Effector memory CD4-positive, alpha-beta T cell (primary cell): ENCODE measurements at places on chromosomes 3 and 15.

DNA sequence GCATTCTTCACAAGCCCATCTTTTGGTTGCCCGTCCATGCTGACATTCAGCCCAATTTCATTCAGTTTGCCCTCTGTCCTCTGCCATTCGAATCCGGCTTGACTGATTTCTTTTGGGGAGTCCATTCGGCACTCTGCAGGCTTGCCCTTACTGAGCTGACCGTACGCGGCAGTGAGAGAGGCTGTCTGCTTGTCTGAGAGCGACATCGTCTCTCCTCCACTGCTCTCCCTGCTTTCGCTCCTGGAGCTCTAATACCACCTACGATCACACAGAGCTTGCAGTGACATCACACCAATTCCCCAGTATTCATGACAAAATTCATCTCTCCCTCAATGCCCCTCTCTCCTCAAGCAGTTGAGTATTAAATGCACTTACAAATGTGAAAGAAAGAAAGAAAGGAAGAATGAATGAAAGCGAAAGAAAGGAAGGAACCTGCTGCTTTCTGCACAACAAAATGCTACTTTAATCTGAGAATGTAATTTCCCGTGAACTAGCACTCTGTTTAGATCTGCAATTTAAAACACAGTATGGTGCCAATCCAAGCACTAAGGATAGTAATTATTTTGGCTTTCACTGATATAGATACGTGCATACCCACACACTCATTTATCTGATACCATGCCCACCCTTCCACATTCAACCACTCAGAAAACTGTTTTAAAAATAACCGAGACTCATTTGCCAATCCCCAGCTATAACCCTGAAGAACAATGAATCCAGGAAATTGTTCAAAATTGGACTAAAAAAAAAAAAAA lies 89.5 kb downstream of the DHX30 start:
- DNase-seq: no peak

DNA sequence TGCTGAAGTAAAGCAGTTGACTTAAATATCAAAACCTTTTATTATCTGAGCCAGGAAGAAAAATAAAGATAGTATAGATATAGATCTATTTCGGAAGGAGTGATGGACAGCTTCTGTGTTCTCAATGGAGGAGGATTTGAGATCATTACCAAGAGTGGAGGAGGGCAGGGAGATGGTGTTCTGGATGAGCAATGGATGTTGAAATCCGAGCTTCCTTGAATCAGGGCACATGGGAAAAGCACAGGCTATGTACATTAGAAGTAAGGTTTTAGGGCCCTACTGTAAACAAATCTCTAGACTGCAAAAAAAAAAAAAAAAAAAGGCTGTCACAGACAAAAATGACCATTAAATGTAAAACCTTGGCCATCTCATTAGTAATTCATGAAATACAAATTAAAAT lies 43.2 kb downstream of the GTPBP8 start:
- no peak for DNase-seq

DNA sequence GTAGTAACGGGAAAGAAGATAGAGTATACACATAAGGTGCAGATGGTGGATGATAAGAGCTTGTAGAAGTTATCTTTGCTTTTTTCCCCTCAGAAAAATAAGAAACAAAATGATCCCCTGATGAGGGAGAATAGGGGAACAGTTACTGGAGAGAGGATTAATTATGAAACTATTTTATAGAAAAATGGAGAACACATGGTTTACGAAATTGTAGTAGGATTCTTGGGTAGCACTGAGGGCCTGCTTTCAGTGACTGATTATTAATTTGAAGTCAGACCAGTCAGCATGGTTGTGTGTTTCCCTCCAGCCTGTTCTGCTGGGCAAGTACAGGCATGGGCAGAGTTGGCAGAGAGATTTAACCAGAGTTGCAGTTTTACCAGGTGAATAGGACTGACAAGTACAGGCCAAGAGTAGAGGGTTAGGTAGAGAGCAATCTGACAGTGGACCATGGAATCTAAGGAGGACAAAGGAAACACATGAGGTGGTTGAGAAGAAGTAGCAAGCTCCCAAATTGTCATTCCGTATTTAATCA lies 5.9 kb downstream of the SLC49A4 start:
- DNase-seq: no peak

GRCh38 chr3:189967254-189967865 lies 153.3 kb downstream of the P3H2 start:
- DNase-seq: no peak

DNA sequence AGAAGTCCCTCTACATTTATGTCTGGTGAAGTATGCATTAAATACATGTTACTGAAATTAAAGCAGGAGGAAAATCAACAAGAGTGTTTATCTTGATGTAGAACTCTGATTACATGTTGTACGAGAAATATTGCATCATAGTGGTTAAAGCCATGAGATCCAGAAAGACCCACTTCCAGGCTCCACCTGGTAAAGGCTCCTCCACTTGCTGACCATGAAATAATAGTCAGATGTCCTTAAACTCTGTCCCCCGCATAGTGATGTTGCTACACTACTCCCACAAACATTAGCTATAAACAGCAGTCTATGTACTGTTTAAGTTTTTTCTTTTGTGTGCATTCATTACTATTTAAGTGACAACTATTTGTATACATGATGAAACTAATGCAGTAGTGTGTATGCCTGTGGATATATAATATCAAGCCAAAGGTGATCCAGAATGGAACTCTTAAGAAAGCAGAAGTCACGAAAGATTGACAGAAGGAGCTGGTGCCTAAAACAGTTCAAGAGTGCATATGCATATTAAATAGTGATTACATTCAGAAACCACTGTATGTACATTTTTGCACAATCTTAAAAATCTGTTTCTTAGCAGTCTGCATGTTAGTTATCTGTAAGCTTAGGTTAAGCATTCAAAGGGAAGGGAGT lies 264.4 kb upstream of the KCNMB2 start:
- no peak for DNase-seq

DNA sequence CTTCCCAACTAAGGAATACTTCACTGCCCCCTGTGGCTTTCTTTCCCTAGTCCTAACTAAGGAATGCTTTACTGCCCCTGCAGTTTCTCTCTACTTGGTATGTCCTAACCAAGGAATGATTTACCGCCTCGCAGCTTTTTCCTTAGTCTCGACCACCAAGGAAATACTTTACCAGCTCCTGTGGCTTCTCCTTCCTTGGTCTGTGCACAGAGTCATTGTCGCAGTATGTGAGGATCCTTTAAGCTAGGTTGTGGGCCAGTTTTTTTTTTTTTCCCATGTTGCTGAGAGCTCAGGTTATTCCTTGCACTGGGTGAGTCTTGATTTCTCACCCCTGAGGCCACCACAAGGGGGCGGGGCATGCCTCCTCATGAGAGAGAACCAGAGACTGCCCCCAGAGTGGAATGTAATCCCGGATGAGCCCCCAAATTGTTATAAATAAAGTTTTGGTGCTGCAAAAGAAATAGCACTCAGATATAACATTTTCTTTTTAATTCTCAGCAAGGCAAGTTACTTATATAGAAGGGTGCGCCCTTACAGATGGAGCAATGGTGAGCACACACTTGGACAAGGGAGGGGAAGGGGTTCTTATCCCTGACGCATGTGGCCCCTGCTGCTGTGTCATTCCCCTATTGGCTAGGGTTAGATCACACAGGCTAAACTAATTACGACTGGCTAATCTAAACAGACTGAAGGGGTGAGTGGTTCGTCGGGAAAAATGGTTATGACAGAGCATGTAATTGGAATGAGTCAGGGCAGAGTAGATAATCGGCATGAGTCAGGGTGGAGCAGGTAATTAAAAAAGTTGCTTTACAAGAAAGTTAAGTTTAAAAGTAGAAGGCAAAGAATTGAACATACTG lies 27.0 kb downstream of the NDUFB4 start:
- no peak for DNase-seq

DNA sequence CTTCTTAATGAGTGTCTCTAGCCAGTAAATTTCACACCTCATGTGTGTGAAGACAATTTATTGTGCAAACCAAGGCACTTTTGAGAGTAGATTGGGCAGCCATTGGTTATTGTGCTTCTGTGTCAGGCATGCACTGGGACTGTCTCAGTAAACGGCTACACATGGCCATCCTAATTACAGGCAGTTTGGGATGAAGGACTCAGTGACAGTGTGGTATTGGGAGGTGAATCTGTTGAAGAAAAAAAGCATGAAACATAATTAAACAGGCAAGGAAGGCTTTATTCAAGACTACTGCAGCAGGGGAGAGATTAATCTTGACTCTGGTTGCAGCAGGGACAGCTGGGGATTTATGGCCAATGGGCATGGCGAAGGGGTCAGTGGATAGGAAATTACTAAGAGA lies 57.8 kb upstream of the NUDT16 start:
- no peak for DNase-seq
